ENCODE measurements at places on chromosomes 6 and 20.

DNA sequence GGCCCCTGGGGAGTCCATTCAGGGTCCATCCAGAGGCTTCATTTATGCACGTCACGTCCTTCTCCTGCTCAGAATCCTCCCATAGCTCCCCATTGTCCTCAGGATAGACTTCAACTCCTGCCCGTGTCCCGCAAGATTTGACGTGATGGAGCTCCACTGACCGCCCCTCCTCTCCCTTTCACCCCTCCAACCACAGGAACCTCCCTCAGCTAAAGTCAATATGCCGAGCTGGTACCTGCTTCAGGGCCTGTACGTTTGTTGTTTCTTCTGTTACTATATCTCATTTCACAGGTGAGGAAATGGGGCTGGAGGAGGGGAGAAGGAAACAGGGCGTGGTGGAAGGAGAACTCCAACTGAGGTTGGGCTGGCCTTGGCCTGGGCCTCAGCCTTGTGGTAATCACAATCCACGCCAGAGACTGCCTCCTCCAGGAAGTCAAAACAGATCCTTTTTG, 38.6 kb downstream of the CEBPB start:
- DNase-seq: no peak

DNA sequence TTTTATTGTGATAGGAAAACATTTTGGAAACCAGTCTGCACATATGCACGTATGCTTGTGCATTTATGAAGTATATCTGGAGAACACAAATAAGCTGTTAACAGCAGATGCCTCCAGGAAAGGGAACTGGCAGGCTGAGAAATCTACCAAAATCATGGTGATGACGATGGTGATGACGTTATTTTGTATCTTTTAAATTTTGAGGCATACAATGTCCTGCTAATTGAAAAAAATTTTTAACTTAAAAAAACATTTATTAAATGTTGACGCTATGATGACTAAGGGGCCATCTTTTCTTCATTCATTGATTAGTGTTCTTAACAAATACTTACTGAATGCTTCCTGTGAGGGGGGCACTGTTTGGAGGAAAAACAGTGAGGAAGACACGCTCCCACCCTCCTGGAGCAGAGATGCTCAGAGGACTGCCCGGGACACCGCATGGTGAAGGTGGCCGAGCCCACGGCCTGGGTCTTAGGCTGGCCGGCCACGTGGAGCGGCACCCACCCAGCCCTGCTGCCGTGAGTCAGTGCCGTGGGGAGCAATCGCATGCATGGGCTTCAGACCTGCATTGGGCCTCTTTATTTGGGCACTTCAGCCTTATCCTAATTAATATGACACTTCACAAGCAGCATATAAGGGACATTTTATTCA, 15.9 kb upstream of the ENTPD6 start:
- no peak for DNase-seq

DNA sequence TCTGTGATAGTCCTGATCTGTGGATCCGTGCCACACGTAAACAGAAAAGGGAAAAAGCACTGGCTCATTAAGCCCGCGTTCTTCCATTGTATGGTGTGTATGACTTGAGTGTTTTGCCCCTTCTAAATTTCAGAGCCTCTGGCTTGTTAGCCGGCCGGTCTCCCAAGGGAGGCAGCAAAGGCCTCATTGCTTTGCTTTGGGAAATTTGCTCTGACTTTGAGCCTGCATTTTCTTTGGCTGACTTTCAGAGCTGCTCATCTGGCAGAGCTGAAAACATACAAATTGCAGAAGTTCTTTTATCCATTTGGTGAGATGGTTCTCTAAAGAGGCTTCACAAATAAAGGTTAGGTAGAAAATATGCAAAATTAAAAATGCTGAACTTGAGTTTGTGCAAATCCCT, 123.0 kb downstream of the UTRN start:
- no peak for DNase-seq

GRCh38 chr20:39421571-39422105, 459.5 kb downstream of the DHX35 start:
- no peak for DNase-seq

DNA sequence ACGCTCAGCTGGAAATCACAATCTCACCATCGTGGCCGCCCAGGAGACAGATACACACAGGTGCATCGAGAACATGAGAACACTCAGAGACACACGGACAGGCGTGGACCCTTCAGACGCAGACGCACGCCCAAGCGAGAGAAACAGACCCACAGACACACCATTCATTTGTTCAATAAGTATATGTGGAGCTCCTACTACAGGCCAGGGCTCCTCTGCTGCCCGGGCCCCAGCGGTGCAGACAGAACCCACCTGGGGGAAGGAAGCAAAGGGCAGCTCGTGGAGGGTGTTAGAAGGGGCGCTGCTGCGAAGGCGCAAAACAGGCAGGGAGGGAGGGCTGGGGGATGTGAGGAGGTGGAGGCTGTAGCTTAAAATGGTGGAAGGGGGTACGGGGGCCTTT, 39.2 kb downstream of the SRC start:
- no peak for DNase-seq

GRCh38 chr6:52595000-52595795, 18.3 kb upstream of the TRAM2 start:
- DNase-seq: peak; percentile 85

GRCh38 chr6:23316131-23316530, 746.8 kb downstream of the HDGFL1 start:
- DNase-seq: no peak

DNA sequence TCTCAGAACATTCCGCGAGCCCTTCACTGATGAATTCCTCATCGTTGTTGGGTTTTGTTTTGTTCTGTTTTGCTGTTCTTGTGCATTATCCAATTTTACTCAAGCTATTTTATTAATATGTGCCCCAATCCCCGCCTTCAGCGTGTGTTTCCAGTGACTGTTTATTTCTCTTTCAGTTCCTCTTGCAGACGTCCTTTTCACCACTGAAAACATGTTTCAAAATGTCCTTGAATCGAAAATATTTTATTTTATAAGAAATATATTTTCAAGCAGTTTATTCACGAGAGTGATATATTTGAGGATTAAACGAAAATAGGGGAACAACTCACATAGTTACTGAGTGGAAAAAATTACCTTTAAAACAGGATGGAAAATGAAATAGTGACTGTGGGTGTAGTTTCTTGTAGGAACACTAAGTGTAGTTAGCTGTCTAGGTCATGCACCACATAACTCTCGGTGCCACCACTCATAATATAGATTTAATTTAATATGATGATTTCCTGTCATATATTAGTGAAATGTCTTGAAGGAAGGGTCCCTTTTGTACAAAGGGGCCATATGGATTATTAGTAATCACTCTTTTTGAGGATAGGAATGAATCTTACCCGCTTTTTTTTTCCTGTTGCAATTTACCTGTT, 45.3 kb upstream of the HDDC2 start:
- DNase-seq: no peak

- no peak for DNase-seq
Measured at GRCh38 chr6:39074486-39074885, 25.9 kb downstream of the GLP1R start.

DNA sequence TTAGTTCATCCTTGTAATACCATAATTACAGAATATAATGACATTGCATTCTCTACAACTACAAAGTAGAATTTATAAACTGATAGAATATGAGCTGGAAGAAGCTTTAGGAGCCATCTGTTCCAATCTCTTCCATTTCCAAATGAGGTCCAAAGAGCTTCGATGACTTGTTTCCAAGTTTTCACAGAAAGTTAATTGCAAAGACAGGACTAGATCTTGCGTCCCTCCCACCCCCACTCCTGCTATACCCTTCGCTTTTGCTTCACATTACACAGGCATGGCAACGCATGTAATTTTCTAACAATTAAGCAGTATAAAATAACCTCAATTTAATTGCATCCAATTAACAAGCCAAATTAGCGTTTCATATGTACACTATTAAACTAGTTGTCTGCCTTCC, 7.0 kb downstream of the HIVEP2 start:
- no peak for DNase-seq

DNA sequence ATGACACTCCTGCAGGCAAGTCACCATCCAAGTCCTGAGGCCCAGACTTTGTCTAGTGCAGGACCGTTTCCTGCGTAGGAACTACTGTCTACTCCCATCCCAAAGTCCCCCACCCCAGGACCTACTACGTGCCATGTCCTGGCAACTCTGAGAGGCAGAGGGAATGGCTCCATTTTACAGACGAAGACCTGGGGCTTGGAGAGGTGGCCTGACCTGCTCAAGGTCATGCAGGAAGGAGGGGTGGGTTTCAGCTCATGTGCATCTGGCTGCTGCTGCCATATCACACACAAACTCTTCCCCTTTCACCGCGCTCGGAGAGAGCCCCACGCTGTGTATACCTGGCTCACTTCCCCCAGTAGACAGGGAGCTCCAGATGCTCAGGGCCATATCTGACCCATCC, 1.2 kb upstream of the NOL4L start:
- no peak for DNase-seq

DNA sequence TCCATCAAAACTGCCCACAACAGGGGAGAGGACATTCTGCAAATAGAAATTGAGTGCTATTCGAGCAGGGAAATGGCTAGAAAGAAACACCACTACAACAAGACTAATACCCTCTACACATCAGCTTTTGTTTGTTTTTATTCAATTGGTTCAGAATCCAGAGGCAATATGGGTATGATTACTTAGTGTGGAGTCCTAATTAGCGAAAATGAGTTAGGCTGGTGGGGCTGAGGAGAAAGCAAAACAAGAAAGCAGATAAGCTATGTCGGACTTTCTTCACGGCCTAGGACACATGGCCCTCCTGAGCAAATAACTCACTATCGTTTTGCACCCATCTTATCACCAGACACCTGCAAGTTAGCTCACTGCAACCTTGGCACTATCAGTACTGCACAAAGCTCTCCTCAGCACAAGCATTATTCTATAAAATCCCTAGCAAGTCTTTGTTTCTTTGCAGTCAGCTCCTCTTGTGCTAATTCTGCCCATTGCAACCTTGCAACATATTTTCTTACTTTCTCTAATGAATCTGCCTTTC, 31.3 kb upstream of the SH3BGRL2 start:
- no peak for DNase-seq

DNA sequence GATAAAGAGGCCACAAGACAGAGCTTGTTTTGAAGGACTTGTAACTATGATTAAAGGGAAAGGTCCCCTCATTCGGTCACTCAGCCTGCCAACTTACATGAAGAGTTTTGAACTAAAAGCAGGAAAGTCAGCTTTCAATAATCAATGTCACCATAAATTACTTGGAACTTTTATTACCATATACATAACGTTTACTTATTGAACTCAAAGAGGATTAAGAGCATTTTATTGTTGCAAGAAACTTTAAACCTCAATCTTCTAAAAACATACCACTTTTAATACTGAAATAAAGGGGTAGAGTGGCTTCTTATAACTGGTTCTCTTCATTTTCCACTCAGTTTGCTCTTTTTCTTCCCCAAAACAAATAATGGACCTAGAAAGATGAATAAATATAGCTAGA, 65.1 kb downstream of the CNKSR3 start:
- DNase-seq: no peak

GRCh38 chr20:46362921-46363867, 43.2 kb downstream of the ELMO2 start:
- DNase-seq: no peak

DNA sequence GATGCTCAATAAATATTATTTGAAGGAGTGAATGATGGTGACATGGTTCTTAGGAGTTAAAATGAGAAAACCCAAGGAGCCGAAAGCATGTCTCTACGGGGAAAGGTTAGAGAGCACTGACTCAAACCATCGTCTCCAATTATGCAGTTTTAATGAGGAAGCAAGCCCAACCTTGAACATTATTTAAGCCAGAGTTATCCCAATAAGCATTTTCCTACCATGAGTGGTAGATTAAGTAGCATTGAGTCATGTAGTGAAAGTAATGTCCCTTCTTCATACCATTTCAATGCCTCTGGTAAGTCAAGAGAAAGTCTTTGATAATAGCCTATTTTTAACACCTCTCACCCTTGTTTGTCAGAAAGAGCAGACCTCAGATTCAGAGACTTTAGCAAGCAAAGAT, 13.5 kb downstream of the TSHZ2 start:
- no peak for DNase-seq

DNA sequence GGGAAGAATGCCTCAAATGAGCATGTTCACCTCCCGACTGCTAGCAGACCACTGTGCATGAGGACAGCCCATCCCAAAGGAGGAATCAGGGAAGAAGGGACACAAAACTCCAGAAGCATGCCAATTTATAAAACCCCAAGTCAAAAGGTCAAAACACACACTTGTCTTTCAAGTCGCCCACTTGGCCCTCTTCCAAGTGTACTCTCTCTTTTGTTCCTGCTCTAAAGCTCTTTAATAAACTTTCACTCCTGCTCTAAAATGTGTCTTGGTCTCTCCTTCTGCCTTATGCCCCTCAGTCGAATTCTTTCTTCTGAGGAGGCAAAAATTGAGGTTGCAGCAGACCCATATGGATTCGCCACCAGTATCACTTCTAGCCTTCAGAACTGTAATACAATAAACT, 33.9 kb upstream of the TPBG start:
- no peak for DNase-seq

- DNase-seq: no peak
Measured at GRCh38 chr6:166029506-166029905, 138.1 kb downstream of the TBXT start.
